H1 (cell line): ENCODE measurements at places on chromosomes 6 and 20. TPM values are rescaled to one million over a fixed set of nuclear protein-coding genes. Genes with fewer than 3 reads are reported as not detected.

NRSN1 gene
- total RNA-seq: 0.29 and 0.78 TPM in 2 replicates

RRAGD gene
- 29.7 and 30.8 TPM in 2 replicates for total RNA-seq

SEMG2 gene
- not detected in 2 replicates for total RNA-seq

DNA sequence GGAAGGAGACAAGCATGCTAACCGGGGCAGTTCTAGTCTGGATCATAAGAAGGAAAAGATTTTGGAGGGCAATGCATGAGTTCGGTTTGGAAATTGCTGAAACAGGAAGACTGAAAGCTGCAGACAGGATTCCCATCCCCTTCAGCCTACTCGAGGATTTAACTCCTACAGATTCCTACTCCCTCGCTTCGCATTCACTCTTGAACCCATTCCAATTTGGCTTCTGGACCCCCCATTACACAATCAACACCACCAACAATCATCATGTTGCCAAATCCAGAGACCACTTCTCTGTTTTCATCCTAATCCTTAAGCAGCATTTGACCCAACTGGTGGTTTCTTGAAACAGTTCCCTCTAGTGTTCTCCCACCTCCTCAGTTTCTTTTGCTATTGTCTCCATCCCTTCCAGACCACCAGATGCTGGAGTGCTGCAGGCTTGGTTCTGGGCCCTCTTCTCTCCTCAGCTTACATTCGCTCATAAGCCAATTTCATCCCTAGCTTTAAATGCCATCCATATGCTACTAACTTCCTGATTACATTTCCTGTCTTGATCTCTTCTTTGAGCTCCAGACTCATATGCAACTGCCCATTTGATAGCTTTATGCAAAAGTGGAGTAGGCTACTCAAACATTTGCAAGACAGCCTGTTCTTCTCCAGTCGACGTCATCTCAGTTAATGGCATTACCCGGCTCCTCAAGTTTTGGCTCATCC lies 66.5 kb downstream of the DTNBP1 start:
- no peaks in the 10 kb centered on the region for H3K4me1 ChIP-seq
- H3K27me3 ChIP-seq: no peaks in the 10 kb centered on the region
- H3K4me3 ChIP-seq: no peak overlapping the region

GRCh38 chr6:132298344-132298949 lies 102.8 kb downstream of the MOXD1 start:
- H3K36me3 ChIP-seq: no peaks in the 10 kb centered on the region
- H3K27me3 ChIP-seq: no peaks in the 10 kb centered on the region

DNA sequence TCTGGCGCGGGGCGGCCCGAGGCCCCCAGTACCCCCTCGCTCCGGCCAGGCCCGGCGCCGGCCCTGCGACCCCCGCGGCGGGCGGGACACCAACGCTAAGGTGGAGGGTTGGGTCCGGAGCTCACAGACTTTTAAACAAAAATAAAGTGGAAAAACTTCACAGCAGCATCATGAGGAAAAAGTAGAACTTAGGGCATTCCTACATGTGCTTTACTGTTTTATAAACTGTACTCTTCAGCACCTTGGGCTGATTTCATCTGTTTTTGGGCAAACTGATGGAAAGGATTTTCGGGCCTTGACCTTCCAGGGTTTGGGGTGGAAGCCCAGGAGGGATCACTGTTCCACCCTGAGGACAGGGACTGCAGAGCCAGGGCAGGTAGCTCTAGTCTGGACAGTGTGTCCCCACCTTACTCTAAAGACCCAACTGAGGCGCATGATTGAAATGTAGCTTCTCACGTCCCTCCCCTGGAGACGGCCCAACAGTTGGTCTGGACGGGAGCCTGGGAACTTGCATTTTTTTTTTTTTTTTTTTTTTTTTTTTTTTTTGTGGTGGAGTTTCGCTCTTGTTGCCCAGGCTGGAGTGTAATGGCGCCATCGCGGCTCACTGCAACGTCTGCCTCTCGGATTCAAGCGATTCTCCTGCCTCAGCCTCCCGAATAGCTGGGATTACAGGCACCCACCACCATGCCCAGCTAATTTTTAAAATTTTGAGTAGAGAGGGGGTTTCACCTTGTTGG lies 740 bp downstream of the NELFCD start:
- H3K27ac ChIP-seq: peak overlapping the region; percentile 97; the same call in 1 of the 2 replicates
- no peaks in the 10 kb centered on the region for H3K27me3 ChIP-seq
- H3K4me1 ChIP-seq: no peaks in the 10 kb centered on the region
- H3K36me3 ChIP-seq: peaks cover 2% of the 10 kb centered on the region; the same call in 1 of the 2 replicates
- peak overlapping the region; percentile 76 for H3K4me3 ChIP-seq

GLP1R gene
- total RNA-seq: 2.6 and 3.0 TPM in 2 replicates

DNA sequence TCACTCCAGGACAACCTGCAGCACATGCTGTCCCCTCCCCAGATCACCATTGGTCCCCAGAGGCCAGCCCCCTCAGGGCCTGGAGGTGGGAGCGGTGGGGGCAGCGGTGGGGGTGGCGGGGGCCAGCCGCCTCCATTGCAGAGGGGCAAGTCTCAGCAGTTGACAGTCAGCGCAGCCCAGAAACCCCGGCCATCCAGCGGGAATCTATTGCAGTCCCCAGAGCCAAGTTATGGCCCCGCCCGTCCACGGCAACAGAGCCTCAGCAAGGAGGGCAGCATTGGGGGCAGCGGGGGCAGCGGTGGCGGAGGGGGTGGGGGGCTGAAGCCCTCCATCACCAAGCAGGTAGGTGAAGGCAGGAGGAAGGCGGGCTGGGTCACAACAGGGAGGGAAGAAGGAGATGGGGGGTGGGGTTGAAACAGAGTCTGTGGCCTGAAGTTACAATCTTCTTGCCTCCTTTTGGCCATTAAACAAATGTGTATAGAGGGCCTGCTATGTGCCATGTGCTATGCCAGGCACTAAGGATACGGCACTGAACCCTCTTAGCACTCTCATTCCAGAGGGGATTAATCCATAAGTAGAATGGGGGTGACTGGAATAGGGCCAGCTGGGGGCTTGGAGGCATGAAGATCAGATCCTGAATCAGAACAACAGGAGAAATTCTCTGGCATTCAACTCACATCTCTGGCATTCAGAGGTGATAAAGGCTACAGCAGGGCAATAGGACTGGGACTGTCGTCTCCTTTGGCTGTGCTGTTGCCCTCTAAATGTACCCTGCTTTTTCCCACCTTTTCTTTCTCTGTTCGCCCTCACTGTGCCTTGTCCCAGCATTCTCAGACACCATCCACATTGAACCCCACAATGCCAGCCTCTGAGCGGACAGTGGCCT lies 10.5 kb upstream of the ZBTB9 start:
- no peak for DNase-seq
- H3K36me3 ChIP-seq: peaks cover 84% of the 10 kb centered on the region
- no peak overlapping the region for H3K27ac ChIP-seq
- no peak overlapping the region for H3K4me3 ChIP-seq
- H3K4me1 ChIP-seq: no peaks in the 10 kb centered on the region
- no peaks in the 10 kb centered on the region for H3K27me3 ChIP-seq

GRCh38 chr20:18057994-18058349 lies 256 bp upstream of the OVOL2 start:
- H3K27me3 ChIP-seq: peaks cover 26% of the 10 kb centered on the region
- H3K27ac ChIP-seq: no peak overlapping the region
- H3K4me1 ChIP-seq: peaks cover 15% of the 10 kb centered on the region; the same call in 1 of the 2 replicates
- peak overlapping the region; percentile 87 for H3K4me3 ChIP-seq
- no peak for DNase-seq
- H3K36me3 ChIP-seq: no peaks in the 10 kb centered on the region

CTCFL gene
- 0.80 and 0.82 TPM in 2 replicates for total RNA-seq

PRKN gene
- 0.08 and 0.13 TPM in 2 replicates for total RNA-seq

- peaks cover 11% of the 10 kb centered on the region for H3K4me1 ChIP-seq
- no peak overlapping the region for H3K27ac ChIP-seq
- no peak for DNase-seq
- H3K36me3 ChIP-seq: no peaks in the 10 kb centered on the region
- H3K27me3 ChIP-seq: no peaks in the 10 kb centered on the region
- H3K4me3 ChIP-seq: no peak overlapping the region
Measured at GRCh38 chr20:36367907-36368799, 62.0 kb downstream of the DLGAP4 start.

GRCh38 chr6:163620101-163620500 lies 205.6 kb downstream of the QKI start:
- no peaks in the 10 kb centered on the region for H3K4me1 ChIP-seq
- DNase-seq: no peak
- no peaks in the 10 kb centered on the region for H3K36me3 ChIP-seq
- no peaks in the 10 kb centered on the region for H3K27me3 ChIP-seq
- H3K4me3 ChIP-seq: no peak overlapping the region

- DNase-seq: no peak
- H3K4me1 ChIP-seq: no peaks in the 10 kb centered on the region
- no peaks in the 10 kb centered on the region for H3K27me3 ChIP-seq
- H3K4me3 ChIP-seq: no peak overlapping the region
Measured at GRCh38 chr20:22520381-22520780, 64.0 kb downstream of the FOXA2 start.

GABRR1 gene
- 0.17 and 0.60 TPM in 2 replicates for total RNA-seq
